ENCODE measurements at places on chromosomes 13 and 19.

DNA sequence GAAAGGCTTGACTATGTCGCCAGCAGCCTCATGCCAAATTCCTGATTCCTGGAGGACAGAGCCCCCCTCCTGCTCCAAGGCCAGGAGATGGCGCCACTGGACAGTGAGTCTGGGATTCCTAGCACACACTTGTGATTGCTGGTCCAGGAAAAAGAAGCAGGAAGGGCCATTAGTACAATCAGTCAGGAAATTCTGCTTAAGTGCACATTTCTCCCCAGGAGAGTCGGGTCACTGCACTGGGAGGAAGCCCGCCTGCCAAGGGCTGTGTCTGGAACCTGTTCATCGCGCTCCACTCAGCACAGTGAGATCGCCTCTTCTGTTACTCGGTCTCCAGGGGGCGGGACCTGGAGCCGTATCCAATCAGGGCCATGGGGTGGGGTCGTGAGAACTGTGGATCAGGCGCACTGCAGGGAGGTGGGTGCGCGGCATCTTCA lies 65.1 kb downstream of the ZNF823 start:
- DNase-seq, result no peak

DNA sequence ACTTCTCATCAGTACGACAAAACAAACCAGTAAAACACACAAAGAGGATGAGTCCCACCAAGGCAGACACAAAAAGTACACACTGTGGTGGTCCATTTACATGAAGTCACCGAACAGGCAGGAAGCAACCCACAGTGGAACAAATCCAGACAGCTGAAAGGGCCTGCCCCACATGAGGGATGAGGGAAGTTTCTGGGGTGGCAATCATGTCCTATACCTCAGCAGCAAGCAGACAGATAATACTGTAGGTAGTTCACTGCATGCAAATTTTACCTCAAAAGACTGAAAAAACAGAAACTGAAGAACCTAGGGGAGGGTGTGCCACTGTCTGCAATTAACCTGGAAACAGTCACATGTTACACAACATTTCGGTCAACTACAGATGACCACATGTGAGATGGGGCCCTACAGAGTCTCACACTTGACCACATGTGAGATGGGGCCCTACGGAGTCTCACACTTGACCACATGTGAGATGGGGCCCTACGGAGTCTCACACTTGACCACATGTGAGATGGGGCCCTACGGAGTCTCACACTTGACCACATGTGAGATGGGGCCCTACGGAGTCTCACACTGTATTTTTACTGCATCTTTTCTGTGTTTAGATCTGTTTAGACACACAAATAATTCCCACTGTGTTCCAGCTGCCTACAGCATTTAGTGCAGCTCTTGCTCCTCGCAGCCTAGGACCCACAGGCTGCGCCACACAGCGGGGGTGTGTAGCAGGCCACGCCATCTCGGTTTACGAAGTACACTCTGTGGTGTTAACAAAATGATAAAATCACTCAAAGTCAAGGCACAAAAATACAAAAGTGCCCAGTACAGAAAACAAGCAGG lies 22.2 kb downstream of the PCID2 start:
- no peak for DNase-seq

DNA sequence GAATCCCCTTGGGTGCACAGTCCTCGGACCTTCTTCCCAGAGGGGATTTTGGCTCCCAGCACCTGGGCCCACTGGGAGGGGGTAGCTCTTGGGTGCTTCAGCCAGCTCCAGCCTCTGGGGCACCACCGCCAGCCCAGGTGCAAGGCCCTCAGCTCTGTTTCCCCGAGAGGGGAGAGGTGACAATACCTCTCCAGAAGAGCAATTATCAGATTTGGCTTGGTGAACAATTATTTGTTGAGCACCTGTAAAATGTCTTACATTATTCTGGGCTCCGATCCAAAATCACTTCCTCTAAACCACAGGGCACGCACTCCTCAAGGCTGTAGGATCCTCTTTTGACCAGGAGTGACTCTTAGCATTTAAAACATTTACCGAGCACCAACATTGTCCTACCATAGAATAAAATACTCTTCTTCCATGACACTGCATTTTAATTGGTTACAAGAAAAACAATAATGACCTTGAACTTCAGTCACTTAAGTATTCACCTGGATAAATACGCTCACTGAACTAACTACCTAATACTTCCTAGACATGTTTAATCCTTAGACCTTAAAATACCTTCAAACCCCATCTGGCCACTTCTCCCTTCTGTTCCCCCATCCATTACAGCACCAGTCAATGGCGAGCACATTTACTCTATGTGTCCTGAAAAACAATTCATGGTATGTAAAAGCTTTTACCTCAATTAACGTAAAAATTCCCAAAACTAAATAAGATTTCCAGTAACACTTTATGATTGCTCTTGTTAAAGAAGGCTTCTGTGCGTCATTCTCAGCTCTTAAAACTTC lies 54.8 kb downstream of the ABCC4 start:
- DNase-seq, result peak; percentile 85

- DNase-seq, result no peak
Observed at GRCh38 chr19:54148158-54148557, 10.6 kb downstream of the CNOT3 start.

GRCh38 chr13:104355041-104355670 lies 1288.9 kb upstream of the SLC10A2 start:
- no peak for DNase-seq

DNA sequence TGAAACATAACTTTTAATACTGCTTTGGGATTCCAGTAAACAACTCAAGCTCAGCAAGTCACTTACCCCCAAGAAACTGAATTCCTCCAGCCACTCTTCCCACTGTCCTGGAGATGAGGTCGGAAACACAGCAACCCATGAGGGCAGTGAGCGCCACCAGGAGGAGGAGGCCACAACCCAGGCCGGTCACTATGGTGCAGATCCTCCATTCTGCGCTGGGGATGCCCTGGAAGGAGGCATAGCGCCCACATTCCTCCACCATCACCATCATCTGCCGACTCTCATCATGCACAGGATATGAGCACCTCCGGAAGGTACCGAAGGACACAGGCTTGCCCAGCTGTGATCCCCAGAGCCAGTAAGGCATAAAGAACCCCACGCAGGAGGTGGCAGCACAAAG lies 2.2 kb downstream of the LHFPL6 start:
- peak; percentile 39 for DNase-seq

GRCh38 chr19:58476498-58477015 lies 405 bp downstream of the ZNF446 start:
- no peak for DNase-seq

GRCh38 chr19:12647490-12648071 lies 19.0 kb downstream of the MAN2B1 start:
- peak; percentile 31 for DNase-seq

GRCh38 chr19:49347835-49348234 lies 12.6 kb downstream of the CD37 start:
- DNase-seq, result no peak

DNA sequence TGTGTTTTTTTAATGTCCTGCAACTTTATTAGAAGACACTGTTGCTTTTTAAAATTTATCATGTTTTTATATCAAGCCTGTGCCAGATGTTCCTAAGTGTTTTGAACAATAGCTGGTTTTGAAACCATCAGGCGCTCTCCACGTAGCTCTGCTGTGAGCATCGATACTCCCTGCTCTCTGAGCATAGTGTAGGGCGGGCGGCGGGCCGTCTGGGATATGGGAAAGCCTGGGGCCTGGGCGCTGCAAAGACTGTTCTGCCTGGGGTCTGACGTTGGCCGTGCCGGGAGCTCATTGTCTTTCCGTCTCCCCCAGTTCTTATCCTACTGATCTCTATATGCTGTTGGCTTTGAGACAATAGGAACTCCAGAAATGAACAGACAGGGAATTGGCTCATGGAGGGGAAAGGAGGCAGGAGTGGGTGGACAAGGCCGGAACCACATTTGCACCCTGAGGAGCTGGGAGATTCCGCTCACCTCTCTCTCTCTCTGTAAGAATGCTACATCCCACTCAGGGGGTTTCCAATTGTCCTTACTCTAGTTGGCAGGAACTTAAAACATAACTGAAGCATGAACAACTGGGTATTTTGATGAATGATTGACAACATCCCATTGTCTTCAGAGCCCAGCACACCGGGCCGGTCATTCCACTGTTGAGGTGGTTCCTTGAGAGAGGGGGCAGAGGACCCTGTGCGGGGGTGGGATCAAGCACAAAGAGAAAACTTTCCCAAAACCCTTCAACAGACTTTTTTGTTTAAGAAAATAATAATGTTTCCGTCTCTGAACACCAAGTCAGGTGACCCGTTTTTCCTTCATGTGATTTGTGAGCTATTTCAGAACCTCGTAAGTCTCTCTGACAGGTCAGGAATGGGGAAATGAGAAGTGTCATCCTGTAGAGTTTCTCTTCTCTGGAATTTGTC lies 64.7 kb downstream of the COL4A2 start:
- DNase-seq, result no peak

- no peak for DNase-seq
Observed at GRCh38 chr13:83929157-83929556, 46.9 kb upstream of the SLITRK1 start.

DNA sequence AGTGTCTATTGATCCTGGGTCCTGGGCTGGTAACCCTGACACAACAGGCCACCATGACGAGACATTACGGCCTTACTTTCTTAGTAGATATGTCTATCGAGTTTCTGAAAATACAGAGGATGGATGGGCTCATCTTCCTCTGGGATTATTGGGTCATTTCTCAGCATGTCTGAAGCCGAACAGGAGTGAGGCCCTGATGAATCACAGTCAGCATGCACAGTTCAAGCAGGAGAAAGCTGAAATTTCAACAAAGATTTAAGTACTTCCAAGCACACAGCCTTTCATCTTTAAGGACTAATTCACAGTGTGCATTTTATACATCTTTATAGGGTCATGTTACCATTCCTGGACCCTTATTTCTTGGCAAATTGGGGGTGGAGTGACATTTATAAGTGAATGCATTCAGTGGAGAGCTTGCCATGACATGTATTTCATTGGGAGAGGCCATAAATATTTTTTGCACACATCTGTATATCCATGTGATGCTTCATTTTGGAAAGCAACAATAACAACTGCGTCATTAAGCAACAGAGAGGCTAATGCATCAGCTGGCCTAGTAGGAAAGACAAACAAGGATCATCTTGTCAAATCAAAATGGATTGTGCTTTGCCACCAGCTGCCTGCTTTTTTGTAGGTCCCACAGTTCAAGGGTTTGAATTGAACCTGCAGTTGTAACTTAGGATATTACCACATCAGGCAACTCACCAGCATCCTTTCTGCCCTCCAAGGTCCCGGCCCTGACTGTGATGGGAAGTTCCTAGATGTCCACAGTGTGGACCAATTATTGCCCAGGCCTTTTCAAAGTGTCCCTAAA lies 143.5 kb downstream of the DNAJC15 start:
- no peak for DNase-seq
